SJSA1 (cell line): ENCODE measurements at places on chromosomes 11 and 22.
A peak's percentile ranks its signal among the peaks of the same experiment; 100 is the strongest.

- H3K27ac ChIP-seq = no peak overlapping the region
- no peak for DNase-seq
- H3K36me3 ChIP-seq = no peaks in the 10 kb centered on the region
- no peaks in the 10 kb centered on the region for H3K27me3 ChIP-seq
- no peaks in the 10 kb centered on the region for H3K4me1 ChIP-seq
- H3K4me3 ChIP-seq = no peak overlapping the region
Observed at GRCh38 chr11:113942256-113942655, 32.7 kb upstream of the HTR3A start.

- no peaks in the 10 kb centered on the region for H3K27me3 ChIP-seq
- H3K4me3 ChIP-seq = no peak overlapping the region
- DNase-seq = peak; percentile 25
- H3K4me1 ChIP-seq = no peaks in the 10 kb centered on the region
- H3K27ac ChIP-seq = no peak overlapping the region
Observed at GRCh38 chr22:49271369-49271727, 556.3 kb downstream of the BRD1 start.

- no peak for DNase-seq
- H3K4me3 ChIP-seq = no peak overlapping the region
- H3K36me3 ChIP-seq = no peaks in the 10 kb centered on the region
- H3K27ac ChIP-seq = no peak overlapping the region
- H3K27me3 ChIP-seq = no peaks in the 10 kb centered on the region
Observed at GRCh38 chr11:133425245-133425644, 107.1 kb downstream of the OPCML start.

DNA sequence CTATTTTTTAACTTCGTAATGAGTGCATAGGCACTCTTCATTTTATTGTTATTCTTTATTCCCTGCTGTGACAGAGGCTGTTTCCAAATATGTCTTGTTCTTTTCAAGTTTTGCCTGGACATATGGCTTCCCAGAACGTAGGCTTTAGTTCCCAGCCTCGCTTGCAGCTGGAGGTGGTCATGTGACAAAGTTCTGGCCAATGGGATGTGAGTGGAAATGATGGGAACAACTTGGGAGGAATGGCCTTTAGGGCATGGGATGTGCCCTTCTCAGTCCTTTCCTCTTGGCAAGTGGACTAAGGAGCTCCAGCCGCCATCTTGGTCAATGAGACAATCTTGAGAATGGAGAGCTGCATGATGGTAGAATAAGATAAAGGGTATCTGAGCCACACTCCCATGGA is 70.8 kb upstream of the EIF3D start:
- H3K4me3 ChIP-seq = no peak overlapping the region
- no peaks in the 10 kb centered on the region for H3K4me1 ChIP-seq
- peaks cover 43% of the 10 kb centered on the region for H3K27me3 ChIP-seq
- no peaks in the 10 kb centered on the region for H3K36me3 ChIP-seq
- H3K27ac ChIP-seq = no peak overlapping the region

GRCh38 chr11:76667856-76668255 is 2.7 kb downstream of the LRRC32 start:
- no peak overlapping the region for H3K4me3 ChIP-seq
- no peak for DNase-seq
- peaks cover 26% of the 10 kb centered on the region for H3K4me1 ChIP-seq
- H3K27ac ChIP-seq = no peak overlapping the region
- H3K36me3 ChIP-seq = no peaks in the 10 kb centered on the region

DNA sequence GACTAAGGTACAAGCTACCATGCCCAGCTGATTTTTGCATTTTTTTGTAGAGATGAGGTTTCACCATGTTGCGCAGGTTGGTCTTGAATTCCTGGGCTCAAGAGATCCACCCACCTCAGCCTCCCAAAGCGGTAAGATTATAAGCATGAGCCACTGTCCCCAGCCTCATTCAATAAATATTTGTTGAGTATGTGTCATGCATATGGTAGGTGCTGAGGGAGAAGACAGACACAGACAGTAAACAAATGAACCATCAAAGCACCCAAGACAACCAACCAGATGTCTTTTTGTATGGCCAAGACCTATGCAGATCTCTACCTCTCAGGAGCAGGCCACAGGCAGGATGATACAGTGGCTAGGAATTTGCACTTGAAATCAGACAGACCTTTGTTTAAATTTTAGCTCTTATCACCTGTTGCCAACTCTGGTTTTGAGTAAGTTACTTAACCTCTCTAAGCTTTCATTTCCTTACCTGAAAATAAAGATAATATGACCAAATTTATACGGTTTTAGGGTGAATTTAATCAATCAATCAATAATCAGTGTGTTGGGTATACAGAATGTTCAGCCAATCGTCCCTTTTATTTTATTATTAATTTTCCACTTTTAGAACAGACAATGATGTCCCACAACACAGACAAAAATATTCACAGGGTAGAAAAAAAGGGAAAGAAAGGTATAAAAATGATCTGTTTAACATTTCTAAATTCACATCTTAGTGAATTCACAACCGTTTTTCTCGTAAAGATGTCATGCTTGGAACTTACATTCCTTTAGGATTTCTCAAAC is 128.2 kb downstream of the SGSM3 start:
- no peaks in the 10 kb centered on the region for H3K27me3 ChIP-seq
- no peak overlapping the region for H3K4me3 ChIP-seq
- peak overlapping the region; percentile 97 for H3K27ac ChIP-seq
